Osteocyte (in vitro differentiated cells): ENCODE measurements at places on chromosomes 4 and X. TPM values are rescaled to one million over a fixed set of nuclear protein-coding genes. Genes with fewer than 3 reads are reported as not detected.

DNA sequence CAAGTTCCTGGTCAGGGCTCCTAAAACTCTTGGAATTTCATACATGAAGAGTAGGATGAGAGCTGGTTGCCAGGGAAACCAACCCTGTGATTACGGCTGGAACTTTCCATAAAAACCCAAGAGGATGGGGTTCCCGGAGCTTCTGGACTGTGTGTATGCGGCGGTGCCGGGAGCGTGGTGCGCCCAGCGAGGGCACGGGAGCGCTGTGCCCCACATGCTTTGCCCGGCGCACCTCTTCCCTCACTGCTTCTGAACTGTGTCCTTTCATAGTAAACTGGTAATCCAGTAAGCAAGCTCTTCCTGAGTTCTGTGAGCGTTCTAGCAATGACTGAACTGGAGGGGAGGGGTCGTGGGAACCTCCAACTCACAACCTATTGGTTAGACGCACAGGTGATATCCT is 152.6 kb downstream of the AFAP1 start:
- no peak for DNase-seq

- no peak for DNase-seq
These were observed 229.6 kb downstream of the PRDM5 start for GRCh38 chr4:120692964-120693363.

DNA sequence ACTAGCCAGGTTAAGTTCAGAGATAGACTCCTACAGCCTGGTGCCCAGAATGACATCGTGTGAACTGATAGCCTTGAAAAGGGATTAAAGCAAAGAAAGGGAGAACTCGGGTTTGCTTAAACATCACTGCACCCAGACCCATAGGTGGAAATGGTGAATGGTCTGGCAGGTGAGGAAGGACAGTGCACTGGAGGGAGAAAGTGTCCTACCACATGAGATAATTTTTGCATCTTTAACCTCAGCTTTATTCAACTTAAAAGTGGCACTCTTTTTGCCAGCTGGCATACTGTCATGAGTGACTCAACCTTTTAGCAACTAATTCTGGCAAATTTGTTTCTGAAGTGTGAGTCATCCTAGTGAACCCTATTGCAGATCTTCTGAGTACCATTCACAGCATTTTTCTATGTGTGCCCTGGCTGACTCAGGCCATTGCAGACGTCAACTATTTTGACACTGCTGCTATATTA is 53.0 kb upstream of the DAPP1 start:
- no peak for DNase-seq

DNA sequence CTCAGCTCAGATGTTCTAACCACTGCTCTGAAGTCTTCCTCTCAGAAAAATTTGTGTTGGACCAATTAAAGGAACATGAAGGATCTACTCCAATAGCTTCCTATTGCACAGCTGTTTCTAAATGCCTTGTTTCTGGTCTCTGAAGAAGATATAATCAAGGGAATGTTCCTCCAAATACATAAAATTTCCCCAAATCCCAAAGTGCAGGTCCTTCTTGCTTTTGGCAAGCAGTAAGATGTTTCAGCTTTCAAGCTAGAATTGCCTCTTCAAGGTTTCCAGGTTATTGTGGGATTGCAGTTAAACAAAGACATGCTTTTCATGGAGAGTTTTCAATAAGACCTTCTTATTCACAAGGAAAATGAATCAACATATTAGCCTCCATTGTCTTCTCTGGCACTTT is 574.5 kb upstream of the SLIT2 start:
- DNase-seq, result no peak

DNA sequence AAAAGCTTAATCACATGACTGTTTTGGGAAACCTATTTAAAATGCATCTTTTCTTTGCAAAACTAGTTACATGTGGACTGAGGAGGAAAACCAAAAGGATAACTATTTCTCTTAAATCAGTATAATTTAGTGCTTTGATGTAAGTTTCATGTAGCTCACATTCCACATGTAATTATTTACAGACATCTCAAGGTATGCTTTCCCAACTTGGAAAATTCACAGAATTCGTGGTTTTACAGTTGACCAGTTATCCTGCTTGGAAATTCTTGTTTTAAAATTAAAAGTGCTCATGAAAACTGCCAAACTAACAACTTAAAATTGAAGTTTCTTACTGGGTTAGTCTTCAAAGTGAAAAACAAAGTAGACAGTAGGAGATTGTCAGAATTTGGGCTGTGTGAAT is 52.4 kb downstream of the EDNRA start:
- DNase-seq, result no peak

DNA sequence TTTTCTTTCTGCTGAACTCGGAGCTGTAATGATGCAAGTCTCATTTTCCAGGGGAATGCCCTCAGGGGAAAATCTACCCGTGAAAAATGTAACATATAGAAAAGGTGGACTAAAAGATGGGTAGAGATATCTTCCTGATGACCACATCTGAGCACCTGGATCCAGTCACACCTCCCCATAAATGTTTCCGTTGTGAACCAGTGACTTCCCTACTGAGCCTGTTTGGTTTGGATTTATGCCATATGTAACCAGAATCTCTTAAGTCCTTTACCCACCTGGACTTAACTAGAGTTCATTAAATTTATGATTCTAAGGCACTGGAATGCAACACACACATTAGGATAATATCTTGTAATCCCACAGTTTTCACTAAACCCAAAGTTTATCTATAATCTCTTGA is 171.1 kb downstream of the ZNF330 start:
- DNase-seq, result no peak

- no peak for DNase-seq
These were observed 153.8 kb upstream of the RAPGEF2 start for GRCh38 chr4:158949099-158949498.

- no peak for DNase-seq
These were observed 388.9 kb downstream of the PPARGC1A start for GRCh38 chr4:23500894-23501449.

- DNase-seq, result no peak
These were observed 171.2 kb downstream of the PPP3CA start for GRCh38 chr4:101175896-101176676.

GRCh38 chr4:170339522-170339921 is 249.8 kb upstream of the AADAT start:
- no peak for DNase-seq

DNA sequence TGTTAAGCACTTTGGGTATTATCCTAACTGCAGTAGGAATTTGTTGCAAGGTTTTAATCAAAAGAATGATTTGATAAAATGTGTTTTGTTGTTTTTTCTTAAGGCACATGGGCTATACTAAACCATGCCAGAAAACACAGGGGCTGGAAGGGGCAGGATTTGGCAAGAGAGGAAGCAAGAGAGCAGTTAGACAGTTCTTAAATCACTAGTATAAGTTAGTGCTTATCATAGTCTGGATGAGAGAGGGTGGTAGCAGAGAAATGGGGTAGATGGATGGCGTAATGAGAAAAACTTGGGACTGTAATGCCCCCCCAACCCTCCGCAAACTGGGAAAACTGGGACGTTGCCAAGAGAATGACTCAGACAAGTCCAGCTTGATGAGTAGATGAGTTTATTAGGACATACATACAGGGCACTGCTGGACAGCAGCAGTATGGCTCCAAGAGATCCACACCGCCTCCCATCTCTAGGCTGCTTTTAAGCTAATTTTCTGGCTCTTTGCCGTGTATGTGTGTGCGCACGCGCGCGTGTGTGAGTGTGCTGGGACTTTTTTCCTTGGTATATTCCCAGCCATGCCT is 151.5 kb downstream of the PDLIM5 start:
- DNase-seq, result no peak

DNA sequence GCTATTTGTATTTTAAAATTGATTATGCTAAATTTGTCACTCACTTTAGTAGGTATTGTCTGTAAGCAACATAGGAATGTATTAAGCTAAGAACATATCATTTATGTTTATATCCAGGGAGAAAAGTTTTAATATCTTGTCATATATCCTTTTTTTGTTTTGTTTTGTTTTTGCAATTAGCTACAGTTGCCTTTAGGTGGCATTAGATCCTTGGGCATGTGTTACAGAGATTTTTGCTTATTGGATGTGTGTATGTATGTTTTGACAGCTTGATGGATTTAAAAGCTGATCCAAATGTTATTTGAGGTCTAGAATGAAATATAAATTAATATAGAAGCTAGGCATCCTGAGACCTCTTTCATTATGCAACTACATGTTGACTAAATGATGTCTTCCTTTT is 36.1 kb upstream of the OTUD4 start:
- DNase-seq, result no peak

DNA sequence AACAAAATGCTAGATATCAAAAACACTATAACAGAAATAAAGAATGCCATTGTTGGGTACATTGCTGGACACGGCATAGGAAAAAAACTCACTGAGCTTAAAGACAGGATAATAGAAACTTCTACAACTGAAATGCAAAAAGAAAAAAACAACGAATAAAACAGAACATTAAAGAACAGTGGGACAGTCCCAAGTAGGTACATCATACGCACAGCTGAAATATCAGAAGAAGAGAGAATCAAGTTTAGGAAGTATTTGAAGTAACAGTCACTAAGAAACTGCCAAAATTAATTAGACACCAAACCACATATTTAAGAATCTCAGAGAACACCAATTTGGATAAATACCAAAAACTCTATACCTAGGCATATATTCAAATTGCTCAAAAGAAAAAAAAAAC is 19.2 kb downstream of the RAB28 start:
- no peak for DNase-seq

GRCh38 chrX:142096253-142096652 is 108.8 kb downstream of the MAGEC2 start:
- no peak for DNase-seq

DNA sequence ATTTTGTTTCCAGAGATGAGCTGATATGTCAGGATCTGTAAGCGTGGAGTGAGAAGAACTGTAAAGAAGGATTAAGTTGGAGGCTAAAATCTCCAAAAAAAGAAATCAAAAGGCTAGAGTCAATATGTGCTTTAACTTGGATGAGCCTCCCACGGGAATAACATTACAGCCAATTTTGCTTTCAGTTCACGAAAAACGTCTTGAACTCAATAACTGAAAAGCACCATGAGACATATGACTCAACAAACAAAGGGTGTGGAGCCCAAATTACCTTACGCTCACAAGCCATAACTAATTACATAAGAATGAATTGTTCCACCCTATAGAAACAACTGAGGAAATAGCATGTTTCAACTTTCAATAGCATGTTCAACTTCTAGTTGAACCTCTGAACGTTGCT is 22.3 kb downstream of the TMPRSS11D start:
- no peak for DNase-seq

DNA sequence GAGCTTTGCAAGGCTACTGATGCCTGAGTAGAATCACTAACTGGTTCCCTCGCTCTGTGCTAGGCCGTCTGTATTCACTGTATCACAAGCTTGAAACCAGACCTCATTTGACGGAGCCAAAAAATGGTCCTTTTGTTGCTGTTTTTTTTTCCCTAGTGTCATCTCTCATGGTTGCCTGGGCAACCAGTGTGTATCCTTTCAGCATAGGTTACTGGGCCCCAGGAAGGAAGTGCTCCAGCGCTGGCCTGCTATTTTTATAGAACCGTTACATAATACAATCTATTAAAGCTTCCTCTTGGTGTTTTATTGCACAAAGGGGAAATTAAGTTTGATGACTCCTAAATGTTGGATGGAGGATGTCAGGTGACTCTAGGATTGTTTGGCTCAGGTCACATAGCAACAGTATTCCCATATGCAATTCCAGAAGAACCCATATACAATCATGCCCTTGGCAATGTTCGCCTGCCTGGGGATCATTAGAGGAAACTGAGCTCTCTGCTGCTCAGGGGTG is 220.4 kb downstream of the SPRY1 start:
- DNase-seq, result no peak

DNA sequence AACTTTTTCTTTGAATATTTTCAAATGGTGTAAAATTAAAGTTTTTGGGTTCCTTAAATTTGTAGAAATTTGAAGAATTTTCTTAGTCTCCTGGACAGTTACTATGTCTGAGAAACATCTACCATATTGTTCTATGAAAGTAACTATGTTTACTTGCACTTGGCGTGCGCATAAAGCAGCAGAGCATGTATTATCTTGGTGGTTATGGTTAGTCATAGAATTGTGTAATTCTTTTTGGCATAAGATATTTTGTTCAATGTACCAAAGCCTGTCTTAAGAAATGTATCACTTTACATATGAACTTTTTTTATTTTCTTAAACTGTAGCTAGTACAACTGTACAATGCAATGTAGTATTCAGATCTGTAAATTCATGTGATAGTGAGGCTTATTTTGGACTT is 49.2 kb downstream of the CDS1 start:
- no peak for DNase-seq

DNA sequence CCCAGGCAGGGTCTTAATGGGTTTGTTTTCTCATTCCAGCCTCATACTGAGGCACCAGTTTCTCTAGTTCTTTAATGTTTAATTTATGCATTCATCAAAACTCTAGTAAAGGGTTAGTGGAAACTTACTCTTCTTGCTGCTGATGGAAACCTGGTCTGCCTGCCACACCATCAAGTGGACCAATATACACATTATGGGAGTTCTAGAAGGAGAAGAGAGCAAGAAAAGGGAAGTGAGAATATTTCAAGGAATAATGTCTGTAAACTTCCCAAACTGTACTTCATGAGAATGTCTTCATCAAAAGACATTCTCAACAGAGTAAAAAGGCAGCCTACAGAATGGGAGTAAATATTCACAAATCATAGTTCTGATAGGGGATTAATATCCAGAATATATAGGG is 20.9 kb upstream of the DHX15 start:
- no peak for DNase-seq

GRCh38 chr4:96312046-96312685 is 472.3 kb downstream of the PDHA2 start:
- no peak for DNase-seq

DNA sequence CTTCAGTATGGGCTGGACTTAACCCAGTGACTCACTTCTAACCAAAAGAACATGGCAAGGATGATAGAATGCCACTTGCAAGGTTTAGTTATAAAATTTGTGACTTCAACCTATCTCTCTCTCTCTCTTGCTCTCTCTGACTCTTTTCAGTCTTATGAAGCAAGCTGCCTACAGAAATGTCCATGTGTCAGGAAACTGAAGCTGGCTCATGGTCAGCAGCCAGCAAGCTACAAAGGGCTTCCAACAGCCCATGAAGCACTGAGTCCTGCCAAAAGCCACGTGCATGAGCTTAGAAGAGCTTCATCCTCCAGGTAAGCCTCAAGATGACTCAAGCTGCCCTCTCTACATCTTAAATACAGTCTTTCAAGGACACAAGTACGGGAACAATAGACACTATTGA is 100.3 kb downstream of the HS3ST1 start:
- DNase-seq, result no peak

GRCh38 chrX:45781901-45782553 is 581.4 kb upstream of the DIPK2B start:
- no peak for DNase-seq

- DNase-seq, result peak; percentile 83
These were observed 73.2 kb downstream of the UBE2K start for GRCh38 chr4:39770969-39771724.

ITM2A gene
- not detected in 2 replicates for total RNA-seq

ADH7 gene
- not detected in 2 replicates for total RNA-seq

C1QTNF7 gene
- total RNA-seq, result not detected in 2 replicates

GNRHR gene
- total RNA-seq, result not detected in 2 replicates

RNF150 gene
- 56.2 and 56.5 TPM in 2 replicates for total RNA-seq

FAM9C gene
- total RNA-seq, result not detected in 2 replicates

TBX22 gene
- total RNA-seq, result not detected in 2 replicates

SCARB2 gene
- total RNA-seq, result 179 and 187 TPM in 2 replicates

OPHN1 gene
- 10.4 and 10.9 TPM in 2 replicates for total RNA-seq

UGT2B17 gene
- not detected in 2 replicates for total RNA-seq

PAQR3 gene
- total RNA-seq, result 10.1 and 12.4 TPM in 2 replicates

HPGDS gene
- total RNA-seq, result not detected in 2 replicates
